Activated T-cell treated with anti-CD3 and anti-CD28 coated beads, Interleukin-2, amount 50 U/mL, for 72 hours (primary cell): ENCODE measurements at places on chromosomes 3 and 15.
A peak's percentile ranks its signal among the peaks of the same experiment; 100 is the strongest.

GRCh38 chr3:105923140-105923539 lies 54.3 kb upstream of the CBLB start:
- no peak for DNase-seq

- DNase-seq, result no peak
These were observed 10.3 kb upstream of the ARID3B start for GRCh38 chr15:74530771-74531143.

- no peak for DNase-seq
These were observed 20.9 kb downstream of the KBTBD8 start for GRCh38 chr3:67018789-67019526.

- DNase-seq, result no peak
These were observed 374.1 kb downstream of the FHIT start for GRCh38 chr3:60877188-60877587.

DNA sequence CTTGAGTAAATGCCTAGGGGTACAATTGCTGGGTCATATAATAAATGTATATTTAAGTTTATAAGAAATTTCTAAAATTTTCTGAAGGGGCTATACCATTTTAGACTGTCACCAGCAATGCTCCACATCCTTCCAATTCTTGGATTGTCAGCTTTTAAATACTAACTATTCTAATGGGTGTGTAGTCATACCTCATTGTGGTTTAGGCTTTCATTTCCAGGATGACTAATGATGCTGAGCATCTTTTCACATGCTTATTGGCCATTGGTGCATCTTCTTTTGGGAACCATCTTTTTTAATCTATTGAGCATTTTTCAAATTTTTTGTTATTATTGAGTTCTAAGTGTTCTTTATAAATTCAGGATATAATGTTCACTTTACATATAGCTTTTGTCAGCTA lies 52.5 kb upstream of the CORO2B start:
- DNase-seq, result no peak

GRCh38 chr3:174062923-174063322 lies 665.4 kb downstream of the NLGN1 start:
- no peak for DNase-seq

GRCh38 chr3:193377591-193377990 lies 962 bp downstream of the ATP13A5 start:
- no peak for DNase-seq

- no peak for DNase-seq
These were observed 783 bp upstream of the ISG20 start for GRCh38 chr15:88637841-88638625.

- peak; percentile 14 for DNase-seq
These were observed 137.7 kb downstream of the IGF1R start for GRCh38 chr15:98785807-98786621.
